ENCODE measurements at places on chromosomes 3 and 15. TPM values are rescaled to one million over a fixed set of nuclear protein-coding genes. Genes with fewer than 3 reads are reported as not detected.

The RPS17 gene
- 1,019 TPM for total RNA-seq

The RBMS3 gene
- total RNA-seq: 163 TPM

The ROPN1 gene
- not detected for total RNA-seq

The A4GNT gene
- not detected for total RNA-seq

The MUC4 gene
- not detected for total RNA-seq

DNA sequence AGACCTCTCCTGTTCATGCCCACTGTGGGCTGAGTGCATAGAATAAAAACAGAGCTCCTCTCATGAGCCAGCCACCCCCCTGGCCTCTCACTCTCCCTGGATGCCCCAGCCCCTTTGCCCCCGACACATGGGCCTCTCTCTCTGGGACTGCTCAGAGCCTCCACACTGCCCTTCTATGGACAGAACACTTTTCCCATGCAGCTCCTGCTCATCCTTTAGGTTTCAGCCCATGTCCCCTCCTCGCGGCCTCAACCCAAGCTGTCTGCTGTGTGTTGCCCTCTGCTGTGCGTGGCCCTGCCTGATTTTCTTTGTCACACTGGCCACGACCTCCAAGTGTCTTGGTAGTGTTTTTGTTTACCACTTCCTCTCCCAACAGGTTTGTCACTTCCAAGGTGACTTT is 20.7 kb upstream of the PRR23E start:
- DNase-seq: no peak
- H3K4me3 ChIP-seq: no peak overlapping the region
- no peaks in the 10 kb centered on the region for H3K4me1 ChIP-seq
- no peaks in the 10 kb centered on the region for H3K27me3 ChIP-seq
- H3K36me3 ChIP-seq: no peaks in the 10 kb centered on the region
- no peak overlapping the region for H3K27ac ChIP-seq

DNA sequence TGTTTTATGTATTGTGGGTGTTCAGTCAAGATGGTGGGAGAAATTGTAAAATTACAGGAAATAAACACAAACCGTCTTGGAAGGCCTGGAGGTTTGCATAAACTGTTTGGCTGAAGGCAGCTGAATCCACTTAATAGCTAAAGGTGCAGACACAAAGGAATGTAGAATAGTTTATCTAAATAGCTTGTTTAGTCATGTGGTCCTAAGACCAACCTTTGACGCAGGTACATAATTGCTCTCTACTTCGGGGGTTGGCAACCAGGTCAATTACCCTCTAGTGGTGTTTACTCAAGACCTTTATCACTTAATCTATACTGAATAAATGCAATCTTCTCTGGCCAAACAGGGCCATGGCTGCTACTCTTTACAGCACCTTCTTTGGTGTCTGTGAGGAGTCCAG is 502.8 kb downstream of the IGSF11 start:
- no peaks in the 10 kb centered on the region for H3K4me1 ChIP-seq
- no peak for DNase-seq
- H3K27me3 ChIP-seq: no peaks in the 10 kb centered on the region
- no peak overlapping the region for H3K4me3 ChIP-seq

DNA sequence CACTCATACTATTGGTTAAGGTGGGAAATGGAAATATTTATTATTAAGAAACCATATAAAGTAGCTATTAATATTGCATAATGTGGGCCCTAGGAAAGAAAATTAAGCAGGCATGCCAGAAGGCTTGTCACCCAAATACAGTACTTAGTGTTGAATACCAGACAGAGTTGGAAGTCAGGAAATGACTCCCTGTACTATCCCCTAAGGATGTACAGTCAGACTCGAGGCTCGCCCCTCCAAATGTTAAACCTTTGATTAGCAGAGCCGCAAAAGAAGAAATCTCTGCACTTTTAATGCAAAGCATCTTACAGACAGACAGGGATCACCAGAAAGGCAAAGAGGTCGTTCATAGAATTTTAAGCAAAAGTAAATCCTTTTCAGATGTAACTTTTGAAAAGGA is 11.3 kb upstream of the RBSN start:
- no peaks in the 10 kb centered on the region for H3K27me3 ChIP-seq
- H3K27ac ChIP-seq: no peak overlapping the region
- H3K4me3 ChIP-seq: no peak overlapping the region
- H3K36me3 ChIP-seq: no peaks in the 10 kb centered on the region
- no peaks in the 10 kb centered on the region for H3K4me1 ChIP-seq

- H3K27ac ChIP-seq: no peak overlapping the region
- no peaks in the 10 kb centered on the region for H3K27me3 ChIP-seq
- no peak overlapping the region for H3K4me3 ChIP-seq
- no peaks in the 10 kb centered on the region for H3K36me3 ChIP-seq
- H3K4me1 ChIP-seq: no peaks in the 10 kb centered on the region
- no peak for DNase-seq
These were observed 117.8 kb upstream of the KCNH8 start for GRCh38 chr3:19030522-19030839.

DNA sequence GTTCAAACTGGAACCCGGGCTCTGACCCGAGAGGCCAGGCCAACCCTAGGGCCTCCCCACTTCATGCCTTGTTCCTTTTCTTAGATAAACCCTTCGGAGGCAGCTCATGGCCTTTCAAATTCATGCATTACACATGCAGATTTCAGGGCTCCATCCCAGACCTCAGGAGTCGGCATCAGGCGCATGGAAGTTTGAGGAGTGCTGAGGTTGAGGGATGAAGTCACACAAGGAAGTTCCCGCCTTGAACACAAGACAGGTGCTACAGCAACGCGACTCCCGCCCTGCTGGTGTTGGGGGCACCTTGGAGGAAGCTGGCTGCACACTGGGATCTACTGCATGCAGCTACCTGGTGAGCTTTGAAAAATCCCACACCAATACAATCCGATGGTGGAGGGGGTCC is 245.2 kb upstream of the LYSMD4 start:
- no peak for DNase-seq
- H3K4me1 ChIP-seq: peaks cover 3% of the 10 kb centered on the region
- no peaks in the 10 kb centered on the region for H3K36me3 ChIP-seq

- no peaks in the 10 kb centered on the region for H3K36me3 ChIP-seq
- H3K27me3 ChIP-seq: no peaks in the 10 kb centered on the region
- DNase-seq: peak; percentile 19
- peak overlapping the region; percentile 69 for H3K27ac ChIP-seq
- peaks cover 26% of the 10 kb centered on the region for H3K4me1 ChIP-seq
These were observed 643 bp downstream of the MYO5A start for GRCh38 chr15:52527911-52528563.

GRCh38 chr3:183151086-183151485 is 11.4 kb downstream of the LAMP3 start:
- DNase-seq: no peak
- no peak overlapping the region for H3K27ac ChIP-seq
- H3K27me3 ChIP-seq: no peaks in the 10 kb centered on the region

- H3K4me3 ChIP-seq: no peak overlapping the region
- DNase-seq: no peak
- no peak overlapping the region for H3K27ac ChIP-seq
- H3K27me3 ChIP-seq: no peaks in the 10 kb centered on the region
These were observed 403.9 kb upstream of the LMCD1 start for GRCh38 chr3:8097690-8098089.

GRCh38 chr3:32148351-32148750 is 41.9 kb downstream of the GPD1L start:
- H3K27me3 ChIP-seq: no peaks in the 10 kb centered on the region
- no peak for DNase-seq
- no peak overlapping the region for H3K4me3 ChIP-seq
- H3K27ac ChIP-seq: no peak overlapping the region
